ENCODE measurements at places on chromosomes 1 and 21. TPM values are rescaled to one million over a fixed set of nuclear protein-coding genes. Genes with fewer than 3 reads are reported as not detected.

PTPN22 gene
- 32.2 TPM for total RNA-seq

DNA sequence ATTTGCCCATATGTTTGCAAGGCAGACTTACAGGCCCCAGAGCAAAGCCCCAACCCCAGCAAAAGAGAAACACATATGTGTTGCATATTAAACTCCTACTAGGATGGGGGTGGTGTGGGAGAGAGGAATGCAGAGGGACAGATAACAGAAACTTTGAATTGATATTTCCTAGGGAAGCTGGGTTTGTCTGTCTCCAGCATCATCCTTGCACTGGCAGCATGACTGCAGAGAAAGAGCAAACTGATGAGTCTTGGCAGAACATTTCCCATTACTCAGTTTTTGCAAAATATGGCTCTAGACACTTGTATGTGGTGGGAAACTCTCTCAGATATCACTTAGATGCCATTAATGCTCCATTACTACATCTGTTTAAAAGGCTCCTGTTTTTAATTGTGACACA lies 43.8 kb upstream of the MARK1 start:
- H3K27me3 ChIP-seq = no peaks in the 10 kb centered on the region
- H3K27ac ChIP-seq = no peak overlapping the region
- no peak for DNase-seq

DNA sequence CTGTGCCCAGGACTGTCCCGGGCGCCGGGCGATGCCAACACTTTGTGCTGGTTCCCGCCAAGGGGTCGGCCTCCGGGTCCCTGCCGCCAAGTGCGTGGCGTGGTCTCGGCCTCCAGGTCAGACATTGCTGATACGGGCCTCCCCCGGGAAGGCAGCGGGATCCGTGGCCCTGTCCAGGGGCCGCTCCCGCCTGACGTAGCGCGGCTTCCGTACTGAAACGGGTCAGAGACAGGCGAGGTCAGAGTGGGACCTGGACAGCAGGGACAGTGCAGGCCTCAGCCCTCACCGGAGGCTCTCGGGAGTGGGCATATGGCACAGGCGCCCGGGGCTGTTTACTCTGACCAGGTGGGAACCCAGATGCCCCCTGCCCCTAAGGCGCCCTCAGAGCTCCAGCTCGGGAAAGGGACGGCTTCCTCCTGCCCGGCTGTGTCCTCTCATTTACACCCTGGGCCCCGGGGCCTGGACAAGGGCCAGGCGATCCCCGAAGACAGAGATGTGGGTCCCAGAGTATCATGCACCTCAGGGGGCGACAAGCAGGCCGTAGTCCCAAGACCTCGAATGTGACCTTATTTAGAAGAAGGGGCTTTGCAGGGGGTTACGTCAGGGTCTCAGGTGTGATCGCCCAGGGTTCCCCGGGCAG lies 8.8 kb upstream of the RNF223 start:
- H3K27me3 ChIP-seq = no peaks in the 10 kb centered on the region
- peaks cover 10% of the 10 kb centered on the region for H3K4me1 ChIP-seq
- no peak for DNase-seq

GRCh38 chr21:33231526-33231925 lies 1.8 kb downstream of the IFNAR2 start:
- H3K4me3 ChIP-seq = peak overlapping the region; percentile 70
- H3K27ac ChIP-seq = peak overlapping the region; percentile 86
- DNase-seq = no peak
- H3K4me1 ChIP-seq = peaks cover 53% of the 10 kb centered on the region
- no peaks in the 10 kb centered on the region for H3K27me3 ChIP-seq
